Stimulated activated CD8-positive, alpha-beta memory T cell treated with anti-CD3 and anti-CD28 coated beads, Interleukin-15, amount 100 ng/mL, for 24 hours (primary cell): ENCODE measurements at places on chromosomes 1 and 21.

DNA sequence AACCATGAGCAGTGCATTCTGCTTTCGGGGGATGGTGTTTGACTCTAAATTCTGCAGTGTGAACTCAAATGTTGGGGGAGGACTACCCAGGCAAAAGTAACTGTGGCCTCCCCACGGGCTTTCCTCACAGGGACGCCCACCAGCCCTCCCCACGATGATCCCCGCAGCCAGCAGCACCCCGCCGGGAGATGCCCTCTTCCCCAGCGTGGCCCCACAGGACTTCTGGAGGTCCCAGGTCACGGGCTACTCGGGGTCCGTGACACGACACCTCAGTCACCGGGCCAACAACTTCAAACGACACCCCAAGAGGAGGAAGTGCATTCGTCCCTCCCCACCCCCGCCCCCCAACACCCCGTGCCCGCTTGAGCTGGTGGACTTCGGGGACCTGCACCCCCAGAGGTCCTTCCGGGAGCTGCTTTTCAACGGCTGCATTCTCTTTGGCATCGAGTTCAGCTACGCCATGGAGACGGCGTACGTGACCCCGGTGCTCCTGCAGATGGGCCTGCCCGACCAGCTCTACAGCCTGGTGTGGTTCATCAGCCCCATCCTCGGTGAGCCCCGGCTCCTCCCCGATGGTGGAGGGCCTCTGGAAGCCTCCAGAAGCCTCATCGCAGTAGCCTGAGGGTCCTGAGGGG lies 6.4 kb downstream of the SLC45A1 start:
- no peak for DNase-seq

DNA sequence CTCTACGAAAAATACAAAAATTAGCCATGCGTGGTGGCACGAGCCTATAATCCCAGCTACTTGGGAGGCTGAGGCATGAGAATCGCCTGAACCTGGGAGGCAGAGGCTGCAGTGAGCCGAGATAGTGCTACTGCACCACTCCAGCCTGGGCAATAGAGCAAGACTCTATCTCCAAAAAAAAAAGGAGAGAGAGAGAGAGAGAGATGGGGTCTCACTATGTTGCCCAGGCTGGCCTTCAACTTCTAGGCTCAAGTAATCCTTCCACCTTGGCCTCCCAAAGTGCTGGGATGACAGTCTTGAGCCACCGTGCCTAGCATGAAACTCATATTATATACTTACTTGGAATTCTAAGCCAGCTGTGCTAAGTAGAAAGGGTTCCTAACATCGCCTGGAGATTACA lies 29.7 kb downstream of the PSMB2 start:
- no peak for DNase-seq

DNA sequence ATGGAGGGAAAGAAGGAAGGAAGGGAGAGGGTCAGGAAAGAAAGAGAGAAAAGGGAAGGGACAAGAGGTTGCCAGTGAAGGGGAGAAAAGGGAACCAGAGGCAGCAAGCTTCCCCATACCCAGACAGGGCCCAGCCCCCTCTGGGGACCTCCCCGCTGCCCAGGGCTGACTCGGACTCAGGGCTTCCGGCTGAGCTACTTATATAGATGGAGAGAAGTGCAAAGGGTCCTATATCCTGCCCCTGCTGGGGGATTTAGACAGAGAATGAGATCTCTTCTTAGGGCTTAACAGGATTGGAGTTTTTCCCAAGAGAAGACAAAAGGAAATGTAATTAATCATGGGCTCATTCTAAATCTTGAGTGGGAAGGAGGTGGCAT lies at the start of gene ETV3L:
Gene ETV3L (minus strand): TSS at position 176 of the 377 bp plus-strand sequence. CDS start 285 bp downstream, outside the sequence.
- no peak for DNase-seq

GRCh38 chr1:234270581-234271242 lies 102.5 kb upstream of the COA6 start:
- DNase-seq, result no peak

DNA sequence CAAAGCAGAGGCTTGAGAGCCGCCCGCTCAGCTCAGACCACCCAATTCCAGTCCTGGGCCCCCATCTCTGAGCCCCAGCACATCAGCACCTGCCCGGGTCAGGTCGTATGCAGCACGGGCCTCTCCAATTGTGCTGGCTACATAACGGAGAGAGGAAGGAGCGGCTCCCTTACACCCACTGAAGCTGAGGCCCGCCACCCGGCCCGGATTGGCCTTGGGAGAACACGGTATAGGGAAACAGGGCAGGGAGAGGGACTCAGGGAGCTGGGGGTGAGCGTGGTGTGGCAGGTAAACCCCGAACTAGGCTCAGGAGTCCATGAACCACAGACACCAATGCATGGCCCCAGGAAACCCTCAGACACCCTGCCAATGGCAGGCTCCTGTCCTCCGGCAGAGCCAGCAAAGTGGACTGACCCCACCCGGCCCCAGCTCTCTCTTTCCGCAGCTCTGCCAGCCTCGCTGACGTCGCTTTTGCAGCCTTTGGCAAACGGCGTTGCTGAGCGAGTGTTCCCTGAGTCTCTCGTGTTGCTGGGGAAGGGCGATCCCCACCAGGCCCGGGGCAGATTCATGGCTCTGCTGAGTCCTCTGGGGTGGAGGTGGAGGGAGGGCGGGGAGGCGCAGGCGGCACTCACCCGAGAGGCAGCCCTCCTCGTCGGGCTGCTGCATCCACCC lies 16.5 kb downstream of the MEGF6 start:
- DNase-seq, result no peak
